ENCODE measurements at places on chromosomes 6 and 20.

- DNase-seq, result peak; percentile 83
Measured at GRCh38 chr6:109523478-109523877, 40.5 kb upstream of the ZBTB24 start.

DNA sequence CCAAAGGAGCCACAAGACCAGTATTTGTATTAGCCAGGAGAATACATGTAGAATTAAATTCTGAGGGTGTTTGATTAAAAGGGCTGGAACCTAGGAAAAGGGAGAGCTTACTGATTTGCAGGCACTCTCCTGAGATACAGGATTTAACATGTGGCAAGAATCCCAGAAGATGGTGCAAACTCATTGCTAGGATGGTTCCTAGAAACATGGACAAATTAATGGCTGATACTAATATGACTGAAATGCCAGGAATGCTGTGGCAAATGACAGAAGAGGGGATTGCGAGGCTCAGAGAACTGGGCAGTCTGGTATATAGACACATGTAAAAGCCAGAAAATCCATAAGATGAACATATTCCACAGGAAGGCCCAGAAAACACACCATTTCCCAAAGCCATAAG is 118.1 kb downstream of the RWDD2A start:
- no peak for DNase-seq

- DNase-seq, result peak; percentile 8
Measured at GRCh38 chr6:10522929-10523573, 1.9 kb downstream of the GCNT2 start.

GRCh38 chr20:62533591-62534495 is 58.0 kb upstream of the GATA5 start:
- no peak for DNase-seq

GRCh38 chr6:46556053-46556452 is 64.8 kb upstream of the RCAN2 start:
- DNase-seq, result no peak

GRCh38 chr20:4720977-4721349 is 746 bp upstream of the PRND start:
- no peak for DNase-seq

GRCh38 chr20:23009636-23010035 is 25.5 kb upstream of the SSTR4 start:
- no peak for DNase-seq

DNA sequence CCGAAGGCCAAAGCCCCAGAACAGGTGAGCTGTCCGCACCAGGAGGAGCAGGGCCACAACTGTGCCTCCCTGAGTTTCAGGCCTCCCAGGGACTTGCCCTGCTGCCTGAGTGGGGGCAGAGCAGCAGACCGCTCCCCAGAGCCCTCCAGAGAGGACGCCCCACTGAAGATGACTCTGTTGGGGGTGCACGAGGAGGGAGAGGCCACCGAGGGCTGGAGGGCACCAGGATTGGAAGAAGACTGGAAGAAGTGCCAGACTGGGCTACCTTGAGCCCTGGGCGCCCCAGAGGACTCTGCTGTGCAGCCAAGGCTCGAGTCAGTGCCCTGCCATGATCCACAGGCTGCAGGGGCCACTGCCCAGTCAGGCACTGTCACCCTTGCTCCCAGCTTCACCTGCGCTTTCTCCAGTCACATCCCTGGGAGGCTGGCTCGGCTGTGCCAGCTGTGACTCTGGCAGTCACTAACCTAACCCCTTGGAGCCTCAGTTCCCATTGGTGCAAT is 11.3 kb downstream of the CST7 start:
- no peak for DNase-seq

GRCh38 chr20:31717478-31718201 is 5.0 kb downstream of the BCL2L1 start:
- no peak for DNase-seq

- DNase-seq, result peak; percentile 79
Measured at GRCh38 chr20:49534255-49534712, 33.7 kb downstream of the PTGIS start.

DNA sequence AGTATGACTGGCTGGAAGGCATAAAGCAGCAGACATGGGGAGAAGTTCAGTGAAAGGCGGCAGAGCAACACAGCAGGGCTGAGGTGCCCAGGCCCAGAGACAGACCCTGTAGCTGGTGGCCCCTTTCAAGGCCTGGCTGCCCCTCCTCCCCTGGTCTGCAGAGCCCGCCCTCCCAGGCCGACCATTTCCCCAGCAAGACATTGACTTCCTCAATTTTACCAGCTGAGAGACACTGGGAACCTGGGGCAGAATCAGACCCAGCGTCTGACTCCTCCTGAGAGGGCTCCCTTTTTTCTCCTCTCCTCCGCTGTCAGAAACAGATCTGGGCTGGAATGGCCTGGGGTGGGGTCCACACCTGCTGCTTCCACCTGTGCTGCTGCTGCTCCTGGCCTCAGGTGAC is at the start of gene TREML4:
Gene TREML4 (plus strand): TSS at position 254 of the 400 bp plus-strand sequence. CDS start 79 bp downstream, at position 333.
- DNase-seq, result no peak

DNA sequence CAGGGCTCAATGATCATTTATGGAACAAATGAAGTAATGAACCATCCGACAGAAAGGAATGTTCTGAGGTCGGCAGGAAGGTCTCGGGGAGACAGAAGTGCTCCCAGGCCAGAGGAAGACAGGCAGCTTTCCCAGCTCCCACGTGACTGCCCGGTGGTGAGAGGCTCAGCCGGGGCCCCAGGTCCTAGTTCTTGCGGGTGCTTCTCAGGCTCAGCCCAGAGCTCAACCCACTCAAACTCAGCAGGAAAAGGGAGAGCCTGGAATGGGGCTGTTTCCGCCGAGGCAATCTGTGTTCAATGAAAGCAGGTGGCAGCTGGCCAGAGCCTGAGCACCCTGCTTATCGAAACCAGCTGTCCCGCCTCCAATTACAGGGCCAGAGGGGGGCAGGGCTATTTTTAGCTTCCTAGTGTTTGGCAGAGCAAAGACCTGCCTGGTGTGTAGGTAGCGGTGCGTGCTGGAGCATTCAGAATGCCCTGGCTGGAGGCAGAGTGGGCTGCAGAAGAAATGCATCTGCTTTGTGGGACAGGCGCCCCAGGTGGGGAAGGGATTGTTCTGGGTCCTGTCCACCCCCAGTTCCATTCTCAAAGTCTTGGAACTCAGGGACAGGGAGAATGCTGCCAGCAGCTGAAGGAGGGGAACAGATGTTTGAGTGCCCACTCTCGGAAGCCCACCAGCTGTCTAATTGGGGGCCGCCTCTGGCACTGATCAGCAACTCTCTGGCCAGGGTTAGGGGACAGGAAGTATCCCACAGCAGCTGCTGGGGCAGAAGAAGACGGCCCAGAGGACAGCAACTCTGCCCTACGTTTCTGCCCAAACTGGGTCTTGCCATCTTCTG is 145.1 kb downstream of the PREX1 start:
- DNase-seq, result peak; percentile 91

DNA sequence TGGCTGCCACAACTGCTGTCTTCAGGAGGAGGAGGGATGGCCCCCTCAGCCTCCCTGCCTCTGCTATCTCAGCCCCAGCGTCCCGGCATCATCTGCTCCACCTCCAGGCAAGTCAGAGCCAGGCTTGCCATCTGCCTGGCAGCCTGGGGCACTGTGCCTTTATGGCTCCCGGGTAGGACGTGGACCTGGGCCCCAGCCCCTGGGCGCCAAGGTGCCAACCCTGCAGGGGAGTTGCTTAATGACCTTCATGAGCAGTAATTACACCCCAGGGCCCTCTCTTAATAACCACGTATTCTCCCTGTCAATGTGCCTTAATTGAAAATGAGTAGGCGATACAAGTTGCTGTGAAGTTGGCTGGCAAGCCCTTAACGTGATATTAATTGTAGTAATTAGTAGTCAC is 122.1 kb upstream of the MLN start:
- DNase-seq, result no peak

DNA sequence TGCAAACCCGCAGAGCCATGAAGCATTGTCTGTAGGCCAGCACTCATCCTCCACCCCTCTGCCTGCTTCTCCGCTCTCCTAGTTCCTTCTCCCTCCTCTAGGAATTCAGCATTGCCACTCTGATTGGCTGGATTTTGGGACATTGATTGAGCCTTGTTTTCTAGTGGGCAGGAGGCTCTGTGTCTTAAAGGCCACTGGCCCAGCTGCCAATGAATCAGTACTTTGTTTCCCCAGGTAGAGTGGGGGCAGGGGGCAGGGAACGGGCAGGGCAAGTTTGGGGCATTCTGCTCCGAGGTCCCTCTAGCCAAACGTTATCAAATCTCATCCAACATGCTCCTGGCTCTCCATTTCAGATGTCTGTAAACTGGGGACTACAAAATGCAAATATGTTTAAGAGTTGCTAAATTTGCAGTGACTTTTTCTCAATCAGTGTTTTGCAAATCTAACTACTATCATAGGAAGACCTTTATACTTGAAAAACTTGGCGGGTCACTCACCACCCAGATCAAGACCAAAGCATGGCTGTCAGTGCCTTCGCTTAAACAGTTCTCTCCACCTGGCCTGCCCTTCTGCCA is 10.4 kb upstream of the BPI start:
- DNase-seq, result peak; percentile 57

DNA sequence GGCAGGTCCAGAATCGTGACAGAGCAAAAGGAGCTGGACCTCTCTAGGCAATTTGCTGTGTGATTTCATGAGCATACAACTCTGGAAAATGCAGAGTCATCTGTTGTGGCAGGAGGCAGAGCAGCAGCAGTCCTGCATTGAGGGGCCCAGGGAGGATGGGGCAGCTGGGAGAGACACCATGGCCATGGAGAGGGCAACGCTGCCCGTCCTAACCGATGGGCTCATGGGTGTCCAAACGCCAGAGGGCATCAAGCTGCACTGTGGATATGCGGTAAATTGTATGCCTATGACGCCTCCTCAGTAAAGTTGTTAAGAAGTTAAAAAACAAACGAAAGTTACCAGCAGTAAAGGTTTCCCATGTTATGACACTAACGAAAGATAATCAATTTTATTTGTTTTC is 42.2 kb upstream of the DACT2 start:
- no peak for DNase-seq

DNA sequence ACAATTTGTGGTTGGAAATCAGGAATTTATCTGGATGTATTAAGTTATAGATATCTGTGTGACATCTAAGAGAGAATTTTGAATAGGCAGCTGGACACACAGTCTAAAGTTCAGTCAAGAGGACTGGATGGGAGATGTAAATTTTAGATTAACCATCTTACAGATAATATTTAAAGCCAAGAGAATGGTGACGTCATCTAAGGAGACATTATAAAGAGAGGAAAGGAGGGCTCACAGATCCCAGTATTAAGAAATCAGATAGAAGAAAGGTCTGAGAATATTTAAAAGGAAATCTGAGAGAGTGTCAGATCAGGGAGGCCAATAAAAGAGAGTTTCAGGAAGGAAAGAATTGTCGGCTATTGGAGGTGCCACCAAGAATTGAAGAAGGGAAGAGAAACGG is 9.4 kb downstream of the COL19A1 start:
- no peak for DNase-seq

- DNase-seq, result no peak
Measured at GRCh38 chr20:1308067-1308701, 20.8 kb downstream of the SDCBP2 start.

DNA sequence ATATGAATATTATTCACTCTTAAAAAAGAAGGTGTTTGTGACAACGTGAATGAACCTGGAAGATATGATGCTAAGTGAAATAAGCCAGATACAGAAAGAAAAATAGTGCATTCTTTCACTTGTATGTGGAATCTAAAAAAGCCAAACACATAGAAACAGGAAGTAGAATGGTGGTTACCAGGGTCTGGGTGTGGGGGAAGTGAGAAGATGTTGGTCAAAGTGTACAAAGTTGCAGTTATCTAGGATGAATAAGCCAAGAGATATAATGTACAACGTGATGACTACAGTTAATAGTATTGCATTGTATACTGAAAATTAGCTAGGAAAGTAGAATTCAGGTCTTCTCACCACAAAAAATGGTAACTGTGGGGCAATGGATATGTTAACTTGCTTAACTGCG is 151.1 kb upstream of the HCRTR2 start:
- no peak for DNase-seq

DNA sequence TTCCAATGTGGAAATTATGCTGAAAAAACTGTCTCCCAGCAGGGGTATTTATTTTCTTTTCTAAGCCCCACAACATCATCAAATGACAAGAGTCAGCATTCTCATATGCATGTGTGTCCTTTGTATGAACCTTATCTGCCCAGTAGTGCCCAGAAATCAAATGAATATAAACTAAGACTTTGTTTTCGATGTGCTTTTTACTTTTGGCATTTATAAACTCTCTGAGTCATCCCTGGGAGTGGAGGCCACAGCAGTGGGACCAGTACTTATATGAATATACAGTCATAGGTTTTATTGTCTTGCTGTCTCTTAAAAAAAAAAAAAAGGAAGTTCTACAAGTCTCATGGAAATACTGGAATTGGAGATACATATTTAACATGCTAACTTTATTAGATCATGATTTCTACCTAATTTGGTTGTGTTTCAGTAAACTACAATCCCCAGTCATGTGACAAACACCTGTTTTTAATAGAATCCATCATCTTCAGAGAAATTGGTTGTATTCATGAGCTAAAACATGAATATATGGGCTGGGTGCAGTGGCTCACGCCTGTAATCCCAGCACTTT is 99.2 kb upstream of the TMEM181 start:
- DNase-seq, result peak; percentile 64

DNA sequence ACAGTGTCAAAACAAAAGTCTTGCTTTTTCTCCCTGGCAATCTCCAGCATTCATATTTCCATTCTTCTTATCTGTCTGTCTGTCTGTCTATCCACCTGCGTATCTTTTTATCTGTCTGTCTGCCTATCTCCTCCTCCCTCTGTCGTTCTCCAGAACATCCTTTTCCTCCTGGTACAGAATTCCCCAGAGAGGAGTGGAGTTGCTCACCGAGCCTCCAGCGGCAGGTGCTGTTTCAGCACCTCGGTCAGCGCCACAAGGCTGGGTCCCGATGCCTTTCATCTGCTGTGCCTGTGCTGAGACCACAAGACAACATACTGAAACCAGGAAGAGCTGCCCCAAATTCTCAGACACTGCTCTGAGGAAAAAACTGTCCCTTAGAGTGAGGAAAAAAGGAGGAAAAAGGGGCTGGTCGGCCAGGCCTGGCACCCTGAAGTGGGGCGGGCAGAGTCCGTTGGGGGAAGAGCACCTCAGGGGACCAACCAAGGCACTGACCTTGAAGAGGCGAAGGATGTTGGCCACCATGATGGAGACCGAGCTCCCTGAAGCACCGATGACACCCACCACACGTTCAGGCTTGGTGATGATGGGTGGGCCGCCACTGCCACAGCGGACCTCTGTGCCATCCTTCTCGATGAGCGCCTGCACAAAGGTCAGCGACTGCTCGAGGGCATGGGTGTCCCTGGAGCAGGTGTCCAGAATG is 13.3 kb downstream of the GRM4 start:
- DNase-seq, result peak; percentile 78

Measured in astrocyte of the hippocampus (primary cell).